Hepatocyte (in vitro differentiated cells): ENCODE measurements at places on chromosomes 3 and 15. TPM values are rescaled to one million over a fixed set of nuclear protein-coding genes. Genes with fewer than 3 reads are reported as not detected.

GRCh38 chr15:101168898-101169494 is 82.9 kb downstream of the CHSY1 start:
- DNase-seq, result no peak

Gene GNAT1
- not detected in 2 replicates for total RNA-seq

Gene TNNC1
- total RNA-seq, result 15.0 and 16.1 TPM in 2 replicates

DNA sequence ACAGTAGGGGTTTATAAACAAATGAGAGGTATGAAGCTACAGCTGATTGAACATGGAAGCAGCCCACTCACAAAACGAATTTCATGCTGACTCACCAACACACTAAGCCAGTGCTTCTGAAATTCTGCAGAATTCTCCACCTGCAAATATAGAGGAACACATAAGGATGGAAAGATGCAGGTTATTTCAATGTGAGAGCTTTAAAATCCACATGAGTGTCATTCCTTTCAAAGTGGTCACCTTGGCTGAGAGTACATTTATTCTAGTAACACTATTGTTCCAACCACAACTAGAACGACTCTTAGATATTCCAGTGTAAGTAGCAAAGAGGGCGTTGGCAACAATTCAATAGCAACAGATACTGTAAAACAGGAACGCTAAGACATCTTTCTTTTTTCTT is 189.9 kb upstream of the TSC22D2 start:
- DNase-seq, result no peak
